ENCODE measurements at places on chromosomes 1 and 21.

DNA sequence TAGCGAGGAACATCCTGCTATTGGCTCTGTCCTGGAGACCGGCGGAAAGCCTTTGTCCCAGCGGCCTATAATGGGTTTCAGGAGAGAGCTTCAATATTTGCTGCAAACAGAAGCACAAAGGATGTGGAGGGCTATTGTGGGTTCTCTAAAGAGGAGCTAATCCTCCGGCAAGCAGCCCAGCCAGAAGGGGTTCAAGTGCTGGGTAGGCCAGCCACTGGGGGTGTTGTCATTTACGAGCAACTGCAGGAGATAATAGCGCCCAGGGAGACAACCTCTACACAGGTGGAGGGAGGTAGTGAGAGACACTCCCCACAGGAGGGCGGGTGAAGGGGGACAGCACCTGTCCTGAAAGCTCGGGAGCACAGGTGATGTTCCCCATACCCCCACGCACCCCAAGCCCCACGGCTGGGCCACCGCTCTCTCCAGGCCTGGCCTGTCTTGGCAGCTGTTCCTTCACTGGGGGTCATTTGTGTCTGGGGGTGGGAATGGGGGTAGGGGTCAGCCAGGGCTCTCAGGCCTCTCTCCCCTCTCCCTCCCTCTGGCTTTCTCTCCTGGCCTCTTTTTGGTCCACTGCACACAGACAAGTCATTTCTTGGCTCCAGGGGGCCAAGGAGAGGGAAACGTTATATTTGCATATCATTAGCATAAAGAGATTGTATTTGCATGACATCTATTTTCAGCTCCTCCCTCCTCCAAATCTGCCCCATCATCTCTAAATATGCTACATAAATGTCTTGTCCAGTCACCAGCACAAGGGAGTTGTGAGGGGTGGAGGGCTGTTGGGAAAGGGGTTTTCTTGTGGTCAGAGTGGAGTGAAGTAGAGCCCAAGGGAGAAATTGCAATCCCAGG lies 22.0 kb upstream of the SLC26A9 start:
- DNase-seq: no peak

DNA sequence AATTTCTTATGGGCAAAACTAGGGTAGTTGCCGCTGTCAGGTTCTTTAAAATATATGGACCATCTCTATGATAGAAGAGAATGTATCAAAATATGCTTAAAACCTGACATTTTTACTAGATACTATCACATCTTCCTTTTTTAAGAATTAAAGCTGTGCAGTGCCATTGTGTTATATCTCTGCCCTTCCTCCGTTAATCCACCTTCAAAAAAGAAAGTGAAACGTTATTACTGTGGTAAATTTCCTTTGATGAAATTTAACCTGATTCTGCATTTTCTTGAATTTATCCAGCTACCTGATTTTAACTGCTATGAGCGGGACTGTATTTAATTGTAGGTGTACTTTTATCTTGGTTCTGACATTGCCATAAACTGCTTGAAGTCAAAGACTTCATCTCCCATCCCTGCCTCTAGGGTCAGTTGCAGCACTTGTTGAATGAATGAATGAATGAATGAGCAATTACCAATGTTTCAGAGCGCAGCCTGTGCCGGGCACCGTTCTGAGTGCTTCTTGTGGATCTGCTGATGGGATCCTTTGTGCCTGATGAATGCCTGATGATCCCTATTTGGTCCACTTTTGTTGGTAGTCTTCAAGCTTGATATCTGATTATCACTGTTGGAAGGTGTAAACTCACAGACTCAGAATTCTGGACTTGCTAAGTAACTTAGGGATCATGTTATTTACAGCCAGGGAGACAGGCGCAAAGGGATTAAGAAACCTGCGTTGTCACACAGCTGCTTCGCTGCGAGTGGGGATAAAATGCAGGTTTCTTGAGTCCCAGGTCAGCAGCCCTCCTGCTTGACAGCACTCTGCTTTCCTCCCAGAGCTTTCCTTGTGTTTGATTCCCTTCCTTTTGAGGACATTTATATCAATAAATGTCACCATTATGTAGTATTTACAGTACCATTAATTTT lies 30.1 kb downstream of the SMYD2 start:
- no peak for DNase-seq

DNA sequence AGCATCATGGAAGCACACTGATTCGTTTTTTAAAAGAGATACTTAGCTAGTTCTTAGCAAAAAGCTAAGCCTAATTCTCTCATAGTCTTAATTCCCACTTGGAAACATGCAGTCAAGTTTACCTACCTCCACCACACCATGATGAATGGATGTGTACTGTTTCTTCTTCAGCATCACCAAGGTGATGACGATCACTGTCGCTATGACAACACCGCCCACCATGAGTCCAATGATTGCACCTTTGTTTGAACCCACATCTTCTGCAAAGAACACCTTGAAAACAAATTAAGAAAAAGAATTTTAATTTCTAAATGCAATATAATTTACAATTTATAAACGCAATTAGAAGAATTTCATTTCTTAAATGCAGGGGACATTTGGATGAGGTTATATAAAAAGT lies 156.8 kb downstream of the GABPA start:
- no peak for DNase-seq

DNA sequence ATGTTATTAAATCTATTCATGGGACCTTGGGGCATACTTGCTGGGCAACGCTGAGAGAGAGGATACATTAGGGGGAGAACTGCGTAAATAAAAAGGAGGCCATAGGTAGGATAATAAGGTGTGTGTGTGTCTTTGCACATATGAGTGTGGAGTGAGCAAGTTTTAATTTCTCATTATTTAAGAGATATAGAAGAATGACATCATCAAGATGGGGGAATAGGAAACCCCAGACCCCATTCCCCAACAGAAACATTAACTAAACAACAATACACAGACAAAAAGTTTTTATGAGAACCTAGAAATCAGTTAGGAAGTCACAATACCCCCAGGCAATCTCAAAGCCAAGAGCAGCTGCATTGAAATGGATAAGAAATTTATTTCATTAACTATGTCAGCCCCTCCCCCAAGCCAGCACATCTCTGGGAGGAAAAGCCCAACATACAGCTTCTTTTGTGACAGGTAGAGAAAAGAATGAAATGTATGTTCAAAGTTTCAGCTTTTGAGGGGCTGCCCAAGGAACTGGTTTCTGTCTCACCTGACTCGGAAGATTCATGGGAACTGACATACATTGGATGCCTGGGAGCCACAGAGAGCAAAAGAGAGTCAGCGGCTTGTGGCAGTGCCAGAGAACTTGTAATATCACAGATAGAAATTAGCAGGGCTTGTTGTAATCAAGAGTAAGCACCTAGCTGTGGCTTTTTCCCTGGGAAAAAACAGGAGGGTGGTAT lies 234.3 kb upstream of the NFIA start:
- DNase-seq: no peak

- DNase-seq: peak; percentile 37
Measured at GRCh38 chr1:151282883-151283725, 1.0 kb downstream of the ZNF687 start.

GRCh38 chr1:9281071-9281827 lies 11.4 kb upstream of the SPSB1 start:
- no peak for DNase-seq

- DNase-seq: no peak
Measured at GRCh38 chr1:163066686-163067085, 2.5 kb upstream of the RGS4 start.

Data from naive thymus-derived CD4-positive, alpha-beta T cell (primary cell).